Stimulated activated CD4-positive, alpha-beta T cell treated with anti-CD3 and anti-CD28 coated beads, Interleukin-1b, Interleukin-23, amount 100 ng/mL, for 1 hour (primary cell): ENCODE measurements at places on chromosomes 6 and 20.

DNA sequence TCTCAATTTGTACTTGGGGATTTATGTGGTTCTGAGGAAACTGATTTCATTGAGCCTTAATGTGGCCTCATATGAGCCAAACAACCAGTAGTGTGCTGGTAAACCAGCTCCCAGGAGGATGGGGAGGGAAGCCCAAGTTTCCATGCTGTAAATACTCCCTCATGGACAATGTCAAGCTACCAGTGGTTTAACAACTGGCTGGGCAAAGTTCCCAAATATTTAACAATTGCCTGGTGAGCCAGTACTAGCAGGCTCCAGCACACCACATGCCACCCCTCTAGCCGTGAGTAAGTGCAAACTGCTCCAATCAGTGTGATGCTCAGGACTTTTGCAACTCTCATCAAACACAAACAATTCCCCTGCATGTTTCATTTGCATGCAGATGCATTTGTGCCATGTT, 19.2 kb upstream of the CDKN1A start:
- no peak for DNase-seq

DNA sequence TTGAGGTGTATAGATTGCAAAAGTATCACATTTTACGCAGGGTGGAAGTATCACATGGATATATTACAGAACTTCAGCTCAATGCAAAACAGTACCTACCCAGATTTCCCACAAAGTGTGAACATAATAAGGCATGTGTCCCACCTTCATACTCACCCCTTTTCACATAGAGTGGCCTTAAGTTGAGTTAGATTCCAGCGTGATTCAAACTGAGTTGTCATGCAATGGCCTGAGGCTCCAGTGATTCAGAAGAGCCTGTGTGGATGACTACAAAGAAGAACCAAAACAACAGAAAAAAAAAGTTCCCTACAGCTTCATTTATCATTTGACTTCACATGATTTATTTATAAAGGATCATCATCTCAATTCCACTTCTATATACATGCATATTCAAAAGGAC, 309.7 kb downstream of the SLC35F1 start:
- no peak for DNase-seq

GRCh38 chr20:56676679-56677078, 47.6 kb downstream of the TFAP2C start:
- no peak for DNase-seq

DNA sequence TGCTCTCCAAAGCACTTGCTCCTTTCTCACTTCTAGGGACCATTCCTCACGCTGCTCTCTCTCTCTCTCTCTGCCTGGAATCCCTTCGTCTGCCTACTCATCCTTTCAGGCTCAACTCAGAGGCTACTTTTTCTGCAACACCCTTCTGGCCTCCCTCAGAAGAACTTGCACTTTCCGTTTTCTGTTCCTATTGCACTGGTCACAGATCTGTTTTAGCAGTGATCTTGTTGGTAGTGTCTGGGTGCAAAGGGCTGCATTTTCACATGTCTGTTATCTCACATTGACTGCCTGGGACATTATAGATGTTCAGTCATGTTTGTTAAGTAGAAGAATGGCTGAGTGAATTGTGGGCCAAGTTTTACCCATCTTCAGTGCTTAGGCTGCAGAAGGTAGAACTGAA, 63.5 kb downstream of the RIN2 start:
- DNase-seq = no peak

DNA sequence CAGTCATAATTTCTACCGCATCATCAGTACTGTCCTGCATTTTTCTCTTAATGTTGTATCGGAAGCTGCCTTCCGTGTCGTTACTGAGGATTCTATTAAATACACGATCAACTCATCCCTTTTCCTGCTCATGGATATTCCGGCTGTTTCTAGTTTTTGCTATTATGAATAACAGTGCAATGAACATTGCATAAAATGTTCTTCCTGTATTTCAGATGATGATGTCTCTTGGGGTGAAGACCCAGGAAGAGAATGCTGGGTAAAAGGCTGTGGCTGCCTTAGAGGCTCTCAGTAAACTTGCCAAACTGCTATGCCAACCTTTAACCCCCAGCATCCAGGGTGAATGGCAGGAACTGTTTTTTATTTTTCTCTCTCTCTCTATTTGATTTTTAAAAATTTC, 24.1 kb upstream of the EPB41L1 start:
- DNase-seq = no peak

- DNase-seq = no peak
Measured at GRCh38 chr20:46914789-46915379, 20.2 kb downstream of the EYA2 start.

GRCh38 chr6:139277587-139277986, 14.2 kb downstream of the TXLNB start:
- DNase-seq = no peak

GRCh38 chr6:134272374-134272773, 45.5 kb downstream of the SGK1 start:
- DNase-seq = no peak

GRCh38 chr6:50707652-50708300, 5.5 kb upstream of the TFAP2D start:
- DNase-seq = no peak

DNA sequence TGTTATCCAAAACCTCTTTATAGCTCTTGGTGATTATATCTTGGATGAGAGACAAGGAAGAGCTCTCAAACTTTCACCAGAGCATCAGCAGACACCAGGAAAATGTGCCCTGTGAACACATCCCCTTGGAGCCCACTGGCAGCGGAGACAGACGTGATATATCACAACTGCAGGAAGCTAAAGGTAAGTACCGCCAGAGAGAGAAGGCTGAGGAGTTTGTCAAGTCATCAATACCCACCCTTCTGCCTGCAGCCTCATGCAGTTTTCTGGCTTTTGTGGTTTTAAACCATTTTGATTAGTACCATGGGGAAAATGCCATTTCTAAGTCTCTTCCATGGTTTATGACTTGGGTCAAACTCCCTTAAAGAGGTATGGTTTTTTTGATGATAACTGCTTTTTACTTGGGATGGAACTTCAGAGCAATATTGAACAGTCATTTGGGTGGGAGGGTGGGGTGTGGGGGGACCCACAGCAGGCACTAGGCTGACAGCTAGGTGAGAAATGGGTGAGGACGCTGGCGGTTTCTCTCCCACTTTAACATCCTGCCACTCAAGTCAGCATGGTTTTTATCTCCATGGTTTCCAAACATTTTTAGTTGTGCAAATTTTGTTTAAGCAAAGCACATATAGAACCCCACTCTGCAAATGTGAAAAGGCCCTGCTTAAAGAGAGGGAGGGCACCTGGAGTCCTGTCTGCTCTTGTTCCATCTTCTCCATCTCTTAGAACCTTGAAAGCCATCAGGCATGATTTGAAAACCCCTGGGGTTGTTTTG, 108.4 kb downstream of the SCML4 start:
- DNase-seq = no peak

GRCh38 chr20:61803915-61804751, 261.5 kb downstream of the TAF4 start:
- no peak for DNase-seq

GRCh38 chr6:22147921-22148776, 148.7 kb downstream of the PRL start:
- no peak for DNase-seq

DNA sequence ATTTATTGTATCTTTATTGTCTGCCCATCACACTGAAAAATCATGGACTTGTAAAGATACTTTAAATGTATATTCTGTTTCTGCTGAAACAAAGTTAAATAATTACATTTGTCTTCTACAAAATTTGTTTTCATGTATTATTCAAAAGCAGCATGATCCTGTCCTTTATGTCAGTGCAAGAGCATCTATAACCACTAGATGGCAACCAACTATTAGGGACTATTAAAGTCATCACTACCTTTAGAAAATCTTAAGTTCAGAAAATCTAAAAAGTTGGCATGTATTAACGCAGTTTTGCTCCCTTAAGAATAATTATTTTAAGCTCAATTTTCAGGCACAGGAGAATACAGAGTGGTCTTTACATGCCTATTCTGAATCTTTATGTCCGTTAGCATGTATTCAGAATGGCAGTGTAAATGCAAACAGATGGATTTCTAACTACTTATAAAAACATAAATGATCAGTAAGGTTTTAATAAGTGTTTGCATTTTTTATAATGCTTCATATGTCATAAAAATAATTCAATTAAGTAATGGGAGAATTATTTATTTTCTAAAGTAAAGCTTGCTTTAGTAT, 17.8 kb downstream of the TMEM30A start:
- DNase-seq = no peak

- no peak for DNase-seq
Measured at GRCh38 chr6:36853325-36853724, 14.1 kb upstream of the CPNE5 start.

- no peak for DNase-seq
Measured at GRCh38 chr20:50765674-50766073, 29.2 kb upstream of the BCAS4 start.

DNA sequence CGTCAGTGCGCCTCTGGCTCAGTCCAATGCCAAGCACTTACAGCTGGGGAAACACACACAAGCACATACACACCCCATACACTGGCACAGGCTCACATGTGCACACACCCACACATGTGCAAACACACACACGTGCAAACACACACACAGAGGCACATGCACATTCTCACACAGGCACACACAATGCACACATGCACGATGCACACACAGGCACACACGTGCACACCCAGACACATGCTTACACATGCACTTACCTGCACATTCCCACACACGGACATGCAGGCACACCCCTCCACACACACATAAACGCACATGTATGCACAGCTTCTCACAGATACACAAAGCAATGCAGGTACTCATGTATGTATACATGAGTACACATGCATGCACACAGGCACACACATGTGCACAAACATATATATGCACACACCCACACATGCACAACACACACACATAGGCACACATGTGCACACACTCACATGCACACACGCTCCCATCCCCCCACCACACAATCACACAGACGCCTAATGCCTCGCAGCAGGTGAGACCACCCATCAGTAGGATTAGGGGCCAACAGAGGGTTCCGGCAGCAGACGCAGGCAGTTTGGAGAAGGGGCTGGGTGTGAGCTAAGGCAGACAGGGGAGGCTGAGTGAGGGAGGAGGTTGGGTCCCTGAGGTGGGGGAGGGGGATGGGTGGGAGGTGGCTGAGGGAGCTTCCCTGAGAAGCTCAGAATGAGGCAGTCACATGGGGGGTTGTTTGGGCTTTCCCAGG, 71.2 kb upstream of the SLCO4A1 start:
- DNase-seq = no peak

GRCh38 chr20:58889334-58889760, 36.8 kb downstream of the GNAS start:
- DNase-seq = no peak

- no peak for DNase-seq
Measured at GRCh38 chr6:47335466-47335865, 25.8 kb upstream of the TNFRSF21 start.

DNA sequence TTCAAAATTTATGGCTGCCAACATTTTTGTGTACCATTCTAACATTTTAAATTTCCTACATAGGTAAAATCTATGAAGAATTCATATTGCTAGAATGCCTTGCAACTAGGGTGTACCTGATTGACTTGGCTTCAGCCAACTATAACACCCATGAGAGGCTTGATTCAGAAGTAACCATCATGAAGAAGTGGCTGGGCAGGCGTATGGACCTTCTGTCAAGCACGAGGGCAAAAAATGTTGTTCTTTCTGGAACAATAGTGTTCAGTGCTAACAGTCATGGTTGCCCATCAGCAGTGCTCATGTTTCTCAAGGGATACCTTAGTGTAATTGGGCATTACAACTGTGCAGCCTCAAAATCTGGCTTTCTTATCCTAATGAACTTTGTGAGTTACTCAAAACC, 42.9 kb downstream of the ID4 start:
- no peak for DNase-seq

DNA sequence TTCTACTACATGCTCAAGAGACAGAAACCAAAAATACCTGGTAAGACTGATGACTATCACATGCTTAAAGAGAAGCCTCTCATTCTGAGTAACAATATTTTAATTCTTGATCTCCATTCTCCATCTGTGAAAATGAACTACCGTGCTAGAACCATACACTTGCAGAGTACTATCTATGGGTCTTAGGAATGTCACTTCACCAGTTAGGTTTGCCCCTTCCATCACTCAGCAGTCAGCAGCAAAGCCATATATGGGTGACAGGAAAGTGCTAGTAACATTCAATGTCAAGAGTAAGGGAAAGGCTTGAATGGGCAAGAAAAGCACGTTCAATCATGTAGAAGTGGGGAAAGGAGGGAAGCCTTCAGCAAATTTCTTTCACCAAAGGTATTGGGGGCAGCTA, 2.3 kb downstream of the DNAAF9 start:
- no peak for DNase-seq

- DNase-seq = no peak
Measured at GRCh38 chr6:41630946-41631345, 7.3 kb upstream of the MDFI start.

DNA sequence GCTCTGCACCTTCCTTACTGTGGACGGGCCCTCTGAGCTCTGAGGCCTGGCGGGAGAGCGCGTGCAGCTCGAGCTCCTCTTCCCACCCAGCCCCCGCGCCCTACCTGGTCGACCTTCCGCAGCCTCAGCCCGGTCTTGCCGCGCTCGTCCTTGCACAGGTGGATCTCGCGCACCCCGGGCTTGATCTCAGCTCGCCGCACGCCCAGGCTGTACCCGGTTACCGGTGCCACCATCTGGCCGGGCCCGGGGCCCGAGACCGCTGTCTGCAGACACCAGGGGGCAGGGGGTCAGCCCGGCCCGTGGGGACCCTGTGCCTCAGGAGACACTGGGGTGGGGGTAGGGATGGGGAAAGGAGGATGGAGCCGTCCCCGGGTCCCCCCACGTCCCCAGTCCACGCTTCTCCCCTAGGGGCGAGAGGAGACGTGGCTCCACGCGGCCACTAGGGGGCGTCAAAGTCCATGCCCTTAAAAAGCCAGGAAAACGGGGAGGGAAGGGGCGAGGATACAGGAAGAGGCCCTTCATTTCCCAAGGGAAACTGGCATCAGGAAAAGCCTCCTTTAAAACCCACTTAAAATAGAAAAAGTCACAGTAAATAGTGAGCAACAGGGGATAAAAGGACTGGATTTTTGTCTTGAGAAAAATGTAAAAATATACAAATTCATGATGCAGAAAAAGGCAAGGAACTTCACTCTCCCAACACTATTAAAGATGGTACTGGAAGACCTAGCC, 15.5 kb downstream of the SDCBP2 start:
- peak; percentile 30 for DNase-seq

GRCh38 chr6:132132924-132133639, 181.9 kb upstream of the CCN2 start:
- DNase-seq = no peak

GRCh38 chr6:116405652-116406356, 35.1 kb downstream of the DSE start:
- DNase-seq = no peak
